ENCODE measurements at places on chromosomes 2 and 18.

GRCh38 chr18:35864916-35865315 is 107.6 kb upstream of the RMP24 start:
- DNase-seq: no peak

DNA sequence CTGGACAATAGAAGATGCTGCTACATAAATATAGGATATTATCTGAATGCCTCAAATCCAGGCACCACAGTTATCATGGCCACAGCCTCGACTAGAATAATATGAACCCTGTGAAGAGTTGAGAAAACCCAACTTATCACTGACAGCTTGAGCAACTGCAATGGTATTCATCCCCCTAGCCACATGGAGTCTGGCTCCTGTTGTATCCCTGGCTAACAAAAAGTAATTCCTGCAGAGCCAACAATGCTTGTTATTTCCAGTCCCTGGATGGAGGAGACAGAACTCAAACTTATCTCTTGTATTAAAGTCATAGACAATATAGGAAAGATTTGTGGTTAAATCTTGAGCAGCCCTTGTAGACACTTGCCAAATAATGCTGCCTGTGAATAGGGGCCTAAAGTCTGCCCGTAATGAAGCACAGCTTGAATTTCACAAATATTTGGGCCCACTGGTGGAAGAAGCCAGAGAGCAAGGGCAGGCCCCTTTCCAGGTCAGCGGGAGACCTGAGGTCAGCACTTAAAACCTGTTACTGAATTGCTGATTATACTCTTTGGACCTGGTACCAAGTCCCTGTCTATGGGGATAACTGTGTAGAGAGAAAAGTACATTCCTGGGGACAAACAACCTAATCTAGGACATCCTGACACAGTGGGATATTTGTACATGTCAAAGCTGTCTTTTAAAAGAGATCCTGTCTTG is 28.4 kb upstream of the SUCLG1 start:
- no peak for DNase-seq

DNA sequence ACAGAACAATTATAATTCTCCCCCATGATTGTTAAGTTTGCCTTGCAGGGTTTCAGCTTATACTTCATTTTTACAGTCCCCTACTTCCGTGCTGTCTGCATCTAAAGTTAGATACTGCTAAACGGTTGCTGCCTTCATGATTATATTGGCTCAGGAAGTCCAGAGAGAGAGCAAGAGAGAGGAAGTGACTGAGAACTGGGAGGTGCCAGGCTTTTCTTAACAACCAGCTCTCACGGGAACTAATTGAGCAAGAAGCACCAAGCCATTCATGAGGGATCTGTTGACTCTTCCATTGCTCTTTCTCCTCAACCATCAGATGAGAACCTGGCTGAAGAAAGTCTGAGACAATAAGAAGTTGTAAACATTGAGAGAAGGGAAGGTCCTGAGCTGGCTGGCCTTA is 125.5 kb upstream of the SIX2 start:
- DNase-seq: no peak

GRCh38 chr2:167334146-167334742 is 446.0 kb downstream of the XIRP2 start:
- DNase-seq: no peak

DNA sequence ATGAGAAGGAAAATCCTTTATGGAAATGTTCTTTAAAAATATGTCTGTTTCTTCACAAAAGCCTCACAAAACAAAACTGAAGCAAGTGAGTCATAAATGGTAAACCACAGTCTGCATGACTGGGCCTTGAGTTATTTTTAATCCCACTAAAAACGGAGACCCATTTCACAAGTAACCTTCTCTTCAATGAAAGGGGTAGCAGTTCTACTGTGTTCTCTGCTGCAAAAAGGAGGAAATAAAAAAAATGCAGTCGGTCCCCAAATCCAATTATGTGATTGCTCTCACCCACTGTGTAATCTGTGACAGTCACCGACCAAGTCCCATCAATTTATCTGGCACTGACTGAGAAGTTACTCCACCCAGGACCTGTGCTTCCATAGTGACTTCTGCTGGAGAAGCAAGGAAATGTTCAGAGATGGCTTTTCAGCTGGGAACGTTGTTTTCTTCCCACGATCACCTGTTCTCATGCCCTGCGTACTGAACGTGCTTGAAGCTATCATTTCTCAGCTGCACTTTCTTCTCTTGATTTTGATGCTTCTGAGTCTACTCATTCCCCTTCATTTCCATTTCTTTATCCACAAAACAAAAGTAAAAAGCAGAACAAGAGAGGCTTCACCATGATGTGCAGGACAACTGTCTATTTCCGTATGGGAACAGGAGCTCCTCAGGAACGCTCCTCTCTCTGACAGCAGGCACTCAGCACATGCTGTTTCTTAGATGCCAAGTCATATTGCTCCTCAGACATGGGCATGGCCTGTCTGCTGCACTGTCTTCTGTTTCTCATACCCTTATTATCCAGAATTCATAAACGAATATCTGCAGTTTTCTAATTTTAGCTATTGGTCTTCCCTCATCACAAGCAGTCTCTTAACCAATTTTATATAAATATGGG is 80.0 kb upstream of the TMEM200C start:
- no peak for DNase-seq

DNA sequence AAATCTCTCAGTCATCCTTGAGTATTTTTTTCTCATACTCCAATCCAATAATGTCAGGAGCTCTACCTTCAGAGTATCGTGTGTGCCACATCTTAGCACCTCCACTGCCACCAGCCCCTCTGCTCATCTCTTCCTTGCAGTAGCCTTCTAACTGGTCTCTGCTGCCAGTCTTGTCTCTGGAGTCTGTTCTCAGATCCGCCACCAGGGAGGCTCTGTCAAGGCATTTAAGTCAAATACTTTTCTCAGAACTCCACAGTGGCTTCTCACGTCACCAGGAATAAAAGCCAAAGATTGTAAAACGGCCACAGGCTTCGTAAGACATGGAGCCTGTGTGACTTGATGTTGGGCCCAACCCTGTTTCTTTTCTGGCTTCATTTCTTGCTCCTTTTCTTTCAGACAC is 7.1 kb downstream of the UNC50 start:
- no peak for DNase-seq

DNA sequence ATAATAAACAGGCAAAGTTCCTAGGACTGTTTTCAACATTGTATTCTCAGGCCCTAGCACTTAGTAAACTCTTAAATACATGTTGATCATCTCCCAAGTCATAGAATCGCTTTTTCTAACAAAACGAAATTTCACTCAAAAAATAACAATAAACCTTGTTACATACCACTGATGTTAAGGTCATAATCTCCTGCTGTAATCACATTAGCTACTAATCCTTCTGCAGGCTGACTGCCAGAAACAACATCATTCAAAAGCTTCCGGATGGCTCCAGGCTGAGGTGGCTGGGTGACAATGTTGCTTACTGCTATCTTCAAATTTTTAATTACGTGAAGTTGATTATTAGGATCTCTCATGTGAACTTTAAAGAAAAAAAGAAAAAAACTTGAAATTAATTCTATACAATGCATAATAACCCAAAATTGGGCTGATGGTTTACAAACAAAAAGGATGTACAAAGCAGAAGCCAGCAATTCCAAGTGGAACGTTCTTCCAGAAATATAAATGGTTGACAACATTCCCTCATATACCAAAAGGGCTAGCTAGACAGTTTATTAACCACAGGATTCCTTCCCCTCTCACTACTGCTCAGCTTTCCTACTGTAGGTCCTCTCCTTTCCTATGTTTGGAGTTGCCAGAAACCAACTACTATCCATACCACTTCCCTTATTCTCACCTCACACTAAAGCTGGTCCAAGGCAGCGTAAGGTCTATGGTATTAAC is 11.6 kb downstream of the TRAPPC8 start:
- DNase-seq: no peak

- DNase-seq: no peak
Observed at GRCh38 chr2:17495590-17495989, 22.6 kb downstream of the RAD51AP2 start.

DNA sequence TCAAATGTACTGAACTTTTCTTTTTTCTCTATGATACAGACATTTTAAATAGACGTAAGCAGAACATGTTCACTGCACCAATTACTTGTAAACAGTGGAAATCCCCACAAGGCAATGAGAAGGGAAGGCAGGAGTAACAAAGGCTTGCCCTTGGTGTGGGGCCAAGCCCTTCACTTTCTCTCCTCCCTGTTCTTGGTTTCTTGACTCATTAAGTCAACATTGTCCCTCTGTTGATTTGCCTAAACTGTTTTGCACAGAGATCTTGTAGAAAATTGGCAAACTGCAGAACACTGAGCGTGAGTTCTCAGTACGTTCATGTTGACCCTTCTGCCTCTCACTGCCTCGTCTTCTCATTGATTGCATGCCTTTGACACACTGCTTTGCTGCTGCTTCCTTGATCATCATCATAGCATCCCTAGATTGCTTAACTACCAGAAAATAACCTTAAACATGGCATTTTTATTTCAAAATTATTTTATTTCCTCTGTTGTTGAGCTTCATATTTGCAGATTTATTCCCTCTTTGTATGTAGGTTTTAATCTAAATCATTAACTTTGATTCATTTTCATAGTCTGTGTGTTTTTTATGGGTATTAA is 257.7 kb downstream of the PTGR3 start:
- DNase-seq: no peak

- no peak for DNase-seq
Observed at GRCh38 chr2:18495058-18495457, 65.4 kb downstream of the RDH14 start.

GRCh38 chr2:202306034-202306433 is 40.5 kb downstream of the NOP58 start:
- no peak for DNase-seq

- no peak for DNase-seq
Observed at GRCh38 chr2:32884346-32884745, 62.4 kb upstream of the LTBP1 start.

GRCh38 chr2:23564615-23564960 is 179.6 kb downstream of the KLHL29 start:
- peak; percentile 65 for DNase-seq

GRCh38 chr2:8524388-8524787 is 157.5 kb upstream of the ID2 start:
- no peak for DNase-seq

DNA sequence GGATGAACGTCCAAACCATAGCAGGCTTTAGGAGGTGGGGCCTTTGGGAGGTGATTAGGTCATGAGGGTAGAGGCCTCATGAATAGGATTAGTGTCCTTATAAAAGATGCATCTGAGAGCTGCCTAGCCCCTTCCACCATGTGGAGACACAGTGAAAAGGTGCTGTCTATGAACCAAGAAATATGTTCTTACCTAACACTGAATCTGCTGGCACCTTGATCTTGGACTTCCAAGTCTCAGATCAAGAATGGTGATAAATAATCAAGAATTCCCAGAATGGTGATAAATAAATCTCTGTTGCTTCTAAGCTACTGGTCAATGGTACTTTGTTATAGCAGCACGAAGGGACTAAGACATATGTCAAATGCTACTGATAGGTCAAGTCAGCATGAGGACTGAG is 15.1 kb upstream of the DYTN start:
- no peak for DNase-seq

GRCh38 chr18:22841840-22842239 is 91.3 kb upstream of the RBBP8 start:
- no peak for DNase-seq

- no peak for DNase-seq
Observed at GRCh38 chr2:30869988-30870387, 62.7 kb upstream of the CAPN13 start.

- DNase-seq: no peak
Observed at GRCh38 chr2:234703258-234703657, 206.4 kb upstream of the ARL4C start.

GRCh38 chr2:121196132-121196848 is 88.7 kb downstream of the TFCP2L1 start:
- no peak for DNase-seq

DNA sequence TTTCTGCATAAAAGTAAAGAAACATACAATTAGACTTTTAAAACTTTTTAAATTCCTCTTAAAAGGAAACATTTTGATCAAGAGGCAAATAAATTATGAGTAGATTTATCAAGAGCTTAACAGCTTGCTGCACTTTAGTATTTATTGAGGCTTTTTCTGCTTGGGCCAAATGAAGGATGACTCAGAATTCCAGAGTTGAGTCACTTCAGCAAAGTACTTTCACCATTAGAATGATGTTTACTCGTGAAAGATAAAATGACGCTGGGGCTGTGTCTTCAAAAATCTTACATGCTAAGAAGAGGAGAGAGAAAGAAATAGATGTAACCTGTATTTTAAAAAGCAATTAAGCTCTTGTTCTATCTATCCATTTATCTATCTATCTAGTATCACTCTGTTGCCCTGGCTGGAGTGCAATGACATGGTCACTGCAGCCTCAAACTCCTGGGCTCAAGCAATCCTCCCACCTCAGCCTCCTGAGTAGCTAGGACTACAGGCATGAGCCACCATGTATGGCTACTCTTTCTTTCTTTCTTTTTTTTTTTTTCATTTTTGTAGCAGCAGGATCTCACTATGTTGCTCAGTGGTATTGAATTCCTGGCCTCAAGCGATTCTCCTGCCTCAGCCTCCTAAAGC is 75.3 kb upstream of the RIOK3 start:
- DNase-seq: no peak

DNA sequence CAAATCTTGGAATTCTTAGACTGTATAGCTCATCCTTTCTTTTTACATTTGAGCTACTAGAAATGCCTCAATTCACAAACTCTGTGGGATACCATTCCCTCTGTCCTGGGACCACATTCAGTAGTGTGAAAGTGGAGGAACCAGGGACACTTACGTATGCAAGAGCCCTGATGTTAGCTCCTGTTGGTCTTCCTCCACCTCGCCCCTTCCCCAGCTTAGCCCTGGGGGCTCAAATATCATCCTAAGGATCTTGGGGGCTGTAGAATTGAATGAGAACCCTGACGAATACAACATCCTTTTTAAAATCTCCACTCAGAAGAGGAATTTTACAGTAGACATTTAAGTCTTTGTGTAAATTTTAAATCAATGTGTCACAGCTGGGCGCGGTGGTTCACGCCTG is 65.2 kb upstream of the RAPH1 start:
- no peak for DNase-seq

GRCh38 chr2:47403609-47404193 is 745 bp downstream of the MSH2 start:
- DNase-seq: no peak

DNA sequence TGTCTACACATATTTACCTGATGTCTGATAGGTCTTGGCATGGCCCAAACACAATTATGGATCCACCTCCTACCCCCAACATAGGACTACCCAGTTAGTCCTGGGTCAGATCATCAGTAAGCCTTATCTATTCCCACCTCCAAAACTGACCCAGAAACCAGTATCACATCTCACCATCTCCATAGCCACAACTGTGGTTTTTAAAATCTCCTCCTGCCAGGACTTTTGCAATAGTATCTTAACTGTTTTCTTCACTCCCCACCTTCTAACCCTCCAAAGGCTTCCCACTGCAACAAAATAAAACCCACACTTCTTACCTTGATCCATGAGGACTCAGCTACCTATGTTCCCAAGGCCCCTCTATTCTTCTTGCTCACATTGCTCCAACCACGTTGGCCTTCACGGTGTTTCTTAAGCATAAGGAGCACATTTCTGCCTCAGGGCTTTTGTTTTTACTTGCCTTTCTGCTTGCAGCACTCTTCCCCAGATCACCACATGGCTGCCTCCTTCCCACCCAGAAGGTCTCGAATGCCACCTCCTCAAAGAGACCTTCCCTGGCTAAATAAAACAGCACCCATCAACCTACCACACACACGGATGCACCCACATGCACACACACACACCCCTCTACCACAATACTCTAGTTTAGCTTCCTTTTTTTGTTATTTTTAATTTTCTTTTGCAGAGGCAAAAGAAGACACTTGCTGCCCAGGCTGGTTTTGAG is 125.9 kb upstream of the SLC1A4 start:
- no peak for DNase-seq

Measured in right hindlimb (tissue), 1 donor.